ENCODE measurements at places on chromosomes 3 and 15. TPM values are rescaled to one million over a fixed set of nuclear protein-coding genes. Genes with fewer than 3 reads are reported as not detected.

Gene SYNPR
- total RNA-seq = not detected

Gene BOC
- 36.5 TPM for total RNA-seq

GRCh38 chr15:91780387-91780786 is 73.1 kb upstream of the SLCO3A1 start:
- H3K4me3 ChIP-seq = no peak overlapping the region
- no peak overlapping the region for H3K27ac ChIP-seq
- H3K27me3 ChIP-seq = no peaks in the 10 kb centered on the region
- peaks cover 3% of the 10 kb centered on the region for H3K4me1 ChIP-seq

Gene IL12A
- total RNA-seq = 0.20 TPM

- no peaks in the 10 kb centered on the region for H3K36me3 ChIP-seq
- no peak overlapping the region for H3K27ac ChIP-seq
- no peak overlapping the region for H3K4me3 ChIP-seq
- H3K27me3 ChIP-seq = no peaks in the 10 kb centered on the region
Observed at GRCh38 chr3:39977058-39977794, 167.8 kb downstream of the MYRIP start.

GRCh38 chr3:56124546-56124945 is 343.7 kb downstream of the ERC2 start:
- no peak overlapping the region for H3K4me3 ChIP-seq
- peaks cover 1% of the 10 kb centered on the region for H3K4me1 ChIP-seq

DNA sequence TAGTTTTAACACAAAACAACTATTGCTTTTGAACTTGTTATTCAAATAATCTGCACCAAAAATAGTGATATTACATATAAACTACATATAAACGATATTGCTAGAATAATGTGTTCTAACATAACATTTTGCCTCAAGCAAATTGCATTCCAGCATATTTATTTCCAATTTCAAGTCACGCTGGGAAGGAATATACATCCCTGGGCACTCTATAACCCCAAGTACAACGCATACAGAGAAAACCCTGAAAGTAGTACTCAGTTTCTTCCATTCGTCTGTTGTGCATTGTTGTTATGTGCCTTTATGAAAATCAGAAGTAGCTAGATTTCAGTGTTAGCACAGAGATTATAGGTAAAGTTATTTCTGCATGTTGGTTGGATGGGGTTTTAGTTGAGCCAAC is 251.5 kb downstream of the TUSC7 start:
- H3K27ac ChIP-seq = no peak overlapping the region
- no peaks in the 10 kb centered on the region for H3K36me3 ChIP-seq
- no peaks in the 10 kb centered on the region for H3K27me3 ChIP-seq
- no peak for DNase-seq
- H3K4me3 ChIP-seq = no peak overlapping the region

DNA sequence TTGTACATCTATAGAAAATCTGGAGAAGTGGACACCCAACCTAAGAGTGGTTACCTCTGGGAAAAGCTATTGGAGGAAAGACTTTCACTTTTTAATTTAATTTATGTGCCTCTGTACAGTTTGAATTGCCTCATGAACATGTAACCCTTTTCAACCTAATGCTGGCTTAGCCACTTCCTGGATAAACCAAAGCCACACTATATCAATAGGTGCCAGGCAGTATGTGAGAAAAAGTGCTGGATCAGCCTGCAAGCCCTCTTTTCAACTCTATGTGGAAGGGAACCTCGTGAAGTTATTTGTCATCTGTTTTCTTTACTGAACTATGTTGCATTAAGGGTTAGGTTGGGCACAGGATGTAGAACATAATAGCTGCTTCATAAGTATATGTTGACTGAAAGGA is 9.3 kb upstream of the TOPAZ1 start:
- H3K36me3 ChIP-seq = no peaks in the 10 kb centered on the region
- no peak for DNase-seq
- no peak overlapping the region for H3K27ac ChIP-seq
- H3K4me1 ChIP-seq = no peaks in the 10 kb centered on the region

- H3K27me3 ChIP-seq = no peaks in the 10 kb centered on the region
- DNase-seq = no peak
- H3K36me3 ChIP-seq = no peaks in the 10 kb centered on the region
- H3K4me3 ChIP-seq = no peak overlapping the region
- H3K27ac ChIP-seq = no peak overlapping the region
Observed at GRCh38 chr15:71496336-71496955, 313.9 kb upstream of the NR2E3 start.

DNA sequence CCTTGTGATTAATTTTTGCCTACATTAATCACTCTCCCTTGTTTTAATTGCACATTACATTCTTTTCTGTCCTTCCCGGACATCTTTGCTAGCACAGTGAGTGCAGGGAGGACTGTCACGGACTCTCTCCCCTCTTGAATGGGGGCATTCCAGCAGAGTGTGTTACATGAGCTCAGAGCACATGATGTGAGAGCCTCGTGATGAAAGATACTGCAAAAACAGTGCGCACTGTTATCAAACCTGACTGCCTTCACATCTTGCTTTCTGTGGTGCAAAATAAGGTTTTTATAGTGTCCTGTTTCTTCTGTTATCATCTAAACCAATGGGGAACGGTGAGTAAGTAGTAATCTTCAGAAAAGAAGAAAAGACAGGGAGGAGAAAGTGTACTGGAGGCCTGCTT is 167.5 kb downstream of the PGPEP1L start:
- H3K27me3 ChIP-seq = no peaks in the 10 kb centered on the region
- H3K4me1 ChIP-seq = peaks cover 19% of the 10 kb centered on the region
- H3K36me3 ChIP-seq = no peaks in the 10 kb centered on the region
- no peak for DNase-seq

Gene SRGAP3
- total RNA-seq = 17.9 TPM

DNA sequence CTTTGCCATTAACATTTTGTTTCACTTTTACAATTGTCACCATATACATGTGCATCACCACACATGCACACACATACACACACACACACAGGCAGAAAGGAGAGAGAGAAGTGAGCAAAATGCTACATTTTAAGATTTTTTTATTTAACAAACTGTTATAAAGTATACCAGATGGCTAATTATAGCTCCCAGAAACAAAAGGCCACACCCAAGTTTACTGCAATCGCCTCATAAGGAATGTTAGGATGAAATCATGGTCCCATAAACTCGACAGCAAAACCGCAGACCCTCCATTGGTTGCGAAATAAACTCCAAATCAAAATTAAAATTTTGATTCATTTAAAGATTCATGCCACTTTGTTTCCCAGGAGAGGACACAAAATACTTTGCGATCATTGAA is 16.1 kb upstream of the C15orf61 start:
- no peaks in the 10 kb centered on the region for H3K4me1 ChIP-seq
- no peak overlapping the region for H3K27ac ChIP-seq
- H3K36me3 ChIP-seq = no peaks in the 10 kb centered on the region
- no peak for DNase-seq
- H3K4me3 ChIP-seq = no peak overlapping the region

Gene SERPINI2
- not detected for total RNA-seq

DNA sequence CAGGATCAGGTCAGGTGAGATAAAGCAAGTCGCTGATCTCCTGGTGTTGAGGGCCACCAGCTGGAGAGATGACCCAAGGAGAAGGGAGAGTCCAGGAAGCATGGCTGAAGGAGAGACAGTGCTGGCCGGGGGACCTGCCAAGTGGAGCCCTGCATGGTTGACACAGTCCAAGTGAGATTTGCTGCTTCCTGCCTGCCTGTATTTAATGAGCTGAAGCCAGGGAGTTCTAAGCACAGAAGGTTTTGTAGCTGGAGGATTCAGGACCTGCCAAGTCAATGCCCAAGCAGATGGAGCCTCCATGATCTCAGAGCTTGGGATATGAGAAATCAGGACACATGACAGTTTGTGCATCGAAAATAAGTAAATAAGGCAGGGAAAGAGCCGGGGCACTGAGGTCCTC is 125.6 kb downstream of the SRGAP3 start:
- H3K4me1 ChIP-seq = no peaks in the 10 kb centered on the region
- H3K4me3 ChIP-seq = no peak overlapping the region
- DNase-seq = no peak
- H3K27me3 ChIP-seq = no peaks in the 10 kb centered on the region
- H3K27ac ChIP-seq = no peak overlapping the region

GRCh38 chr3:42823351-42823750 is 14.1 kb downstream of the ACKR2 start:
- DNase-seq = no peak
- H3K27ac ChIP-seq = no peak overlapping the region
- H3K4me3 ChIP-seq = no peak overlapping the region
- no peaks in the 10 kb centered on the region for H3K27me3 ChIP-seq
- no peaks in the 10 kb centered on the region for H3K36me3 ChIP-seq
- no peaks in the 10 kb centered on the region for H3K4me1 ChIP-seq
